ENCODE measurements at places on chromosomes 6 and 20. TPM values are rescaled to one million over a fixed set of nuclear protein-coding genes. Genes with fewer than 3 reads are reported as not detected.

- DNase-seq, result no peak
Measured at GRCh38 chr6:4017834-4018170, 61.1 kb downstream of the FAM217A start.

DNA sequence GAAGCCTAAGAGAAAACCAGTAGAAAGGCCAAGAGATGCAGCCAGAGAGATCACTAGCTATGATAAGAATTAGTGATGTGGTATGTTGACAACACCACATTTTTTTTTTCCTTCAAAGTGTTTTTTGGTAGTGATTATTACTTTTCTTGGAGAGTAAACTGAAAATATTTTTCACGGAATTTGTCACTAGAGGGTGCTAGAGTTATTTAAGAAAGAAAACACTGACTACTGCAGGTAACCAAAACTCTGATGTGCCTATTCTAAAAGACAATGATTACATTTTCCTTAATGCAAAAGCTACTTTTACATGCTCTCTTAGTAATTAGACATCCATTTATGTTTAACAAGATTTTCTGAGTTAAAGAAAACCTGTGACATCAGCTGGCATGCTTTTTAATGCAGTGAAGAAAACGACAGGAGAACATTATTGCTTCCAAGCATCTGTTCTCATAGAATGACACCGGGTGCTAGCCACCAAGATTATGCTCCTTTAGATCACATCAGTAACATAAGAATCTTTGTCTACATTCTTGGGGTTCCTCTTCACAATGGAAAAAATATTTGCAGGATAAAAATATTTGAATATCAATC is 28.8 kb downstream of the RWDD2A start:
- no peak for DNase-seq

- no peak for DNase-seq
Measured at GRCh38 chr6:11345536-11345935, 113.1 kb upstream of the NEDD9 start.

DNA sequence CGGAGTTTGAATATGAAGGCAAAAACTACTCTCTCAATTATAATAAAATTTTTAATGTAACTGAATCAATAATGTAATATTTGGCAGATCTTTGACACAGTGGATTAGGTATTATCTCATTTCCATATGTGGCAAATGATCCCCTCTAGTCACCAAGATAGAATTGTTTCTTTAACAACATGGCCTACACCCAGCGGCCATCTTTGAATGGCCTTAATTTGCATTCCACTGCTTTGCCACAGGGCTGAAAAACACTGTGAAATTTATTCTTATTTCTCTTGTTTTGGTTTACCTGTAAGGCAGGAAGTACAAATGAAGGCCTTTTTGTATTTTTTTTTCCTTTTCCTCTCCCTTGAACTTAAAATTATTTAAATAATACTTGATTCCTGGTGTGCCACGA is 162.6 kb upstream of the SCGN start:
- no peak for DNase-seq

GRCh38 chr20:57076152-57076652 is 190.2 kb downstream of the BMP7 start:
- DNase-seq, result no peak

DNA sequence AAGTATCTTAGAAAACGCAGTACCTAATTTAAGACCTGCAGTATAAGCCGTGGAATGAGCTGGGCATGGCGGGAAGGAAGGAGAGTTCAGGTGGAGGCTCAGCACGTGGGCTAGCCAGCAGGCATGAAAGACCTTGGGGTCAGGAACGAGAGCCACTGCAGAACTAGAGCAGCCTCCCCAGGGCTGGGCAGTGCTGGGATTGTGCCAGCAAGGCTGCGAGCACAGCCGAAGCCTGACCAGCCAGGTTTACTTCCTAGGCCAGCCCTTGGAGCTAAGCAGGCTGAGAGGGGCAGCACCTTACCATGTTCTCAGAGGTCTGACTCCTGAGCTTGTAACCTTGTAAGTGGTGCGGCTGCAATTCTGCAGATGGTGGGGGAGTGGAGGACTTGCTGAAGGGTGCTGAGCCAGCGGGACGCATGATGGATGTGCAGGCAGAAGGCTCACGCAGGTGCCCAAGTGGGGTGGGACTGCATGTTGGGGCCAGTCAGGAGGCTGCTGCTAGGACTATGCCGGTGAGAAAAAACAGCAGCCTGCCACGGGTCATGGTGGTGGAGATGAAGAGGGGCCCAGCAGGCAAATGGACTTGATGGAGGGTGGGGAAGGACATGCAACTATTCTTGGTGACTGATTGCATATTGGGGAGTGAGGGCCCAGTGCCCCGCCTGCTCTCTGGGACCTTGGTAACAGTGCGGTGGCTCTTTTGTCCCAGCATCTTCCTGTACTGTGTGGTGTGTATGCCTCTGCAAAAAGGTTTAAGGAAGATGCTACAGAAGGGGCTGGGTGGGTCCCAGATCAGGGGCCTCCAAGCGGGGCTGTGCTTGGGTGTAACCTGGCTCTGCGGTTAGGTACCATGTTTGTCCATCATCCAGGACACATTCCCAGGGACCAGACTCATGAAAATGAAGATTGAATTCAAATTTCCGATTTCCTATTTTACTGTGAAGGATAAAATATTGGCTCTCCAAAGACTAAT is 37.6 kb upstream of the IRF4 start:
- no peak for DNase-seq

GRCh38 chr6:1388630-1389368 is 577 bp upstream of the FOXF2 start:
- no peak for DNase-seq

- no peak for DNase-seq
Measured at GRCh38 chr20:38631155-38632022, 29.8 kb downstream of the ARHGAP40 start.

- no peak for DNase-seq
Measured at GRCh38 chr6:5525209-5525608, 263.9 kb downstream of the FARS2 start.

GRCh38 chr6:166616261-166617238 is 10.5 kb downstream of the RPS6KA2 start:
- DNase-seq, result no peak

DNA sequence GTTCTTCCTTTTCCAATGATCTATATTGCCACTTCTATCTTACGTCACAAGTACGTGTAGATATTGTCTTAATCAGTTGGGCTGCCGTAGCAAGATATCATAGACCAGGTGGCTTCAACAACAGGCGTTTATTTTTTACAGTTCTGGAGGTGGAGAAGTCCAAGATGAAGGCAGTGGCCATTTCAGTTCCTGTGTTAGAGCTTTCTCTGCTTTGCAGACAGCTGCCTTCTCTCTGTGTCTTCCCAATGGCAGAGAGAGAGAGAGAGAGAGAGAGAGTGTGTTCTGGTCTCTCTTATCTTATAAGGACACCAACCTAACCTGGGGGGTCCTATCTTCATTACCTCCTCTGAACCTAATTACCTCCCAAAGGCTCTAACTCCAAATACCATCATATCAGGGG is 8.3 kb downstream of the HSF2 start:
- DNase-seq, result no peak

DNA sequence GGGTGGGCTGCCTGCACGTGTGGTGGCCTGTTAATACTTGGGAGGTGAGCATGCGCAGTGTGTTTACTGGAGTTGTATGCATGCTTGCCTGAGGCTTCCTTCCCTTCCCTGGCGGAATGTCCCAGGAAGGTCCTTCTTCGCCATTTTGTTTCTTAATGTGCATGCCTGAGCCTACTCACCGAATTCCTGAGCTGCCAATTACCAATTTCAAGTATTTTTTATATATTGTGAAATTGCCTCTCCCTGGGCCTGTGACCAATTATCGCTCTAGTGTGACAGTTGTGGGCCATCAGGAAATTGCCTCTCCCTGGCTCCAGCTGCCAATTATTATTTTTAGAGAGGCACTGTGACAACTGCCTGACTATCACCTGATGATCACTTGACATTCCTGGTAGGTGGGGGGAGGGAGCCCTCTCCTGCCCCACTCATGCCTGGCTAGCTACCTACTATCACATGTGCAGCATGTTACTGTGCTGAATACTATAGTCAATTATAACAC is 70.0 kb downstream of the FAM50B start:
- DNase-seq, result no peak

GRCh38 chr6:16921399-16922110 is 160.3 kb upstream of the ATXN1 start:
- DNase-seq, result no peak

- DNase-seq, result no peak
Measured at GRCh38 chr6:42411406-42411805, 40.3 kb downstream of the TRERF1 start.

GRCh38 chr6:46935687-46936086 is 13.9 kb upstream of the ADGRF5 start:
- DNase-seq, result no peak

DNA sequence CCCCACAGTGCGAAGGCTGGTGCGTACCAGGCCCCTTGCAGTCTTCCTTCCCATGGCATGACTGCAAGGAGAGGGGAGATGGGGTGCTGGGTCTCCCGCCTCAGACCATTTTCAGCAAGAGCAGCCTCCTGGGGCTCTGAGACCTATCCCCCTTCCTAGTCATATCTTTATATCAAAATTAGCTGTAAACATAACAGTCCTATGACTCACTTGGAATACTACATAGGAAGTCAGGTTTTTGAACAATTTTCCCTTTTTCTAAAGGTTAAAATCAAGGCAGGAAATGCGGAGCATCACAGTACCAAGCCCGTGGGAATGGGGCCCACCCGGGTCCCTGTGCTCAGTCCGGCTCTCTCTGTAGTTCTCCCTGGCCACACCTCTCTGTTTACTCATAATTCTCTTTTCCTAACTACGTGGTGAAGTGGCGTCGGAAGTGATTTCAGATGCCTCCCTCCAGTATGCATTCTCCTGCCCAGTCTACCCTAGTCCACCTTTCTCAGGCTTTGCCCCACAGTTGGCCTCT is 109.8 kb upstream of the TMEM170B start:
- DNase-seq, result no peak

DNA sequence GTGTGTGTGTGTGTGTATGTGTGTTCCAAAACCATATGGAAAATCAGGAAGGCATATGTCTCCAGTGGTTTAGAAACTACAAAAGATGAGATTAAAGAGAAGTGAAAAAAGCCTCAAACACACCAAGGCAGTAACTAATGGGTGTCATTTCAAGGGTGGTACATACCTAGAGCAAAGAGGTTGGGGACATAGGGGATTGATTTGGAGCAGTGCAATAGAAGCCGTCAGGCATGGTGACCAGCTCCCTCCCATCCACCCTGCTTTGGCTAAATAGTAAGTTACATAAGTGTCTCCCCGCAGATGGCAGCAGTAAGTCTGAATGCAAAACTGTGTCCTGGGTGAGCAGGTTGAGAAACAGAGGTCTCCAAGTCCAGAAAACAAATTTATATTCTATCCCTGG is 10.4 kb upstream of the ELMO2 start:
- DNase-seq, result no peak

GRCh38 chr6:104483225-104483834 is 376.4 kb downstream of the HACE1 start:
- DNase-seq, result no peak

GRCh38 chr6:37517411-37517812 is 17.7 kb upstream of the CCDC167 start:
- peak; percentile 66 for DNase-seq

- no peak for DNase-seq
Measured at GRCh38 chr20:58040447-58041290, 187.8 kb downstream of the ANKRD60 start.

GRCh38 chr6:36976007-36976264 is 10.1 kb downstream of the MTCH1 start:
- no peak for DNase-seq

- no peak for DNase-seq
Measured at GRCh38 chr20:37393196-37393862, 47.4 kb downstream of the SRC start.

GRCh38 chr6:14488180-14488579 is 370.6 kb downstream of the CD83 start:
- no peak for DNase-seq

DNA sequence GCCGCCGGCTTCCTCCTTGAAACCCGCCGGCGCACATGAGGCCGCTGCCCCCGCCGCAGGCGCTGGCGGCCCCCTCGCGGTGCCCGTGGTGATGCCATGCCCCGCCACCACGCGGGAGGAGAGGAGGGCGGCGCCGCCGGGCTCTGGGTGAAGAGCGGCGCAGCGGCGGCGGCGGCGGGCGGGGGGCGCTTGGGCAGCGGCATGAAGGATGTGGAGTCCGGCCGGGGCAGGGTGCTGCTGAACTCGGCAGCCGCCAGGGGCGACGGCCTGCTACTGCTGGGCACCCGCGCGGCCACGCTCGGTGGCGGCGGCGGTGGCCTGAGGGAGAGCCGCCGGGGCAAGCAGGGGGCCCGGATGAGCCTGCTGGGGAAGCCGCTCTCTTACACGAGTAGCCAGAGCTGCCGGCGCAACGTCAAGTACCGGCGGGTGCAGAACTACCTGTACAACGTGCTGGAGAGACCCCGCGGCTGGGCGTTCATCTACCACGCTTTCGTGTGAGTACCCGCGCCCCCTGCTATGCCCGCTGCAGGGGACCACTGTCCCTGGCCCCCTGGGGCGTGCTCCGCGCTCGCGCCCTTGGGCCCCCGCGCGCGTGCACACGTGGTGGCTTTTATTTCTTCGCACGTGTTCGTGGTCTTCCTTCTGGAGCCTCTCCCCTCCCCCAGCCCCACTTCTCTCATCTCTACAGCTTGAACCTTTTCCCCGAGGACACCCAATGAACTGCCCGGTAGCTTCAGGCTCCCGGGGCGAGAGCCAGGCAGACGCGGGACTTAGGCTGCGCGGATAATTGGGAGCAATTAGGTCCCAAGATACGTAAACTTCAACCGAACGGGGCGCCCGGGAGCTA is 453 bp downstream of the KCNQ5 start:
- no peak for DNase-seq

DNA sequence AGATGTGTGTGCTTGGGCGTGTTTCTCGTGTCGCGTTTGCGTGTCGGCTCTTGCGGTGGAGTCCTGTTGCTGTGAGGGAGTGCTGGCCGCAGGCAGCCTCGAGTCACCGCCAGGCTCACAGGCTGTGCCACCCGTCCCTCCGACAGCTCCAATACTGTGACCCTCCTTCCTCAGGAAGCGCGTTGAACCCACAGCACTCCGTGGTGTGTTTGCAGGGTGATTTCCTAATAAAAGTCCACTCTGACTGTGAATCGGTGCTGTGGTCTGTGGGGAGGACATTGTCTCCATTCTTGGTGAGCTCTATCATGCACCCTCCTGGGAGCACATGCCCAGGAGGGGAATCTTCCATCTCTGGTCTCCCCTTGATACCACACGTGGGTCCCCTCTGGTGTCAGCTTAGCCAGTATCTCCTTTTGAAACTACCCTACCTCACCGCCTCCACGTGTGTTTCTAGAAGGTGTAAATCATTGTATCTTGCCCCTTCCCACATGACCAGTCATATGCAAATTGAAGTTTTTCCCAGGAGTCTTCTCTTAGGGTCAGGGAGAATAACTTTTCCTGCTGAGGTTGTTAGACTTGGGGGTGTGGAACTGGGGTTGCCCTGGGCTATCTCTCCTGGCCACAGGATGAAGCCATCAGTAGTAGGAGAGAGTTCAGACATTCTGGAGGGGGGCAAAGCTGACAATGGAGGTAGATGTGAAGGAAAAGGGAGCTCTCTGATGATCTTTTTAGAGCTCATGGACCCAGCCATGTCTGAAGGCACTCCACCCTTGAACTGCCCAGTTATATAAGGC is 13.3 kb upstream of the PCMTD2 start:
- DNase-seq, result no peak

HSPA12B gene
- 0.08 TPM for total RNA-seq

ZBP1 gene
- total RNA-seq, result 39.0 TPM

RAB44 gene
- 0.22 TPM for total RNA-seq

PRKN gene
- total RNA-seq, result 5.4 TPM

CLDN20 gene
- not detected for total RNA-seq

B4GALT5 gene
- 3.1 TPM for total RNA-seq

LYRM4 gene
- total RNA-seq, result 28.1 TPM

PRDM1 gene
- total RNA-seq, result 69.9 TPM

ENPP3 gene
- total RNA-seq, result 0.22 TPM

PNLDC1 gene
- 0.14 TPM for total RNA-seq

CALHM5 gene
- not detected for total RNA-seq

All from CD4-positive, alpha-beta T cell (primary cell).